ENCODE measurements at places on chromosomes 1 and 21. TPM values are rescaled to one million over a fixed set of nuclear protein-coding genes. Genes with fewer than 3 reads are reported as not detected.

Gene C1orf226
- total RNA-seq = not detected

Gene ASCL5
- not detected for total RNA-seq

DNA sequence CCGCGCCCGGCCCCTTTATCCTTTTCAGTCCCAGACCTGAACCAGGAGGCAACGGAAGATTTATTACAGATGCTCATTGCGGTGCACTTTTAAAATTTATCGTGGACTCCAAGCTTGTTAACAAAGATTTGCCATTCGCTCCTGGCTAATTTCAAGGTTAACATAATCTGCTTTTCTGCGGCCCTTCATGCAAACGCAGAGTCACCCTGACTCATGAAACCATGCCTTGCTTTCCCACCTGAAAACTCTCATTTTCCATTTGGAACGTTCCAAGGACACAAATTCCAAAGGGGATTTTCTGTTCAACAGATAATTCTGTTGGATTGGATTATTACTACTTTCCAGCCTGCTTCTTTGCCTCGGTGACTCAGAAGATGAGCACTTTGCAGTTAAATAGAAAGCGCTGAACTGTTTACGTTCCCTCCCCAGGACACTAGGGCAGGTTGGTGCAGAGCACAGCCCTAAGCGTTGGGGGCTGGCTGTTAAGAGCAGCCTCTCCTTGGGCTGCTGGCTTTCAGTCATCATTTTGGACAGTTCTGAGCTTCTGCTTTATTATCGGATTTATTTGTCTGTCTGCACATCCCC, 51.1 kb downstream of the CD247 start:
- peak overlapping the region; percentile 17 for H3K4me3 ChIP-seq
- H3K27ac ChIP-seq = peak overlapping the region; percentile 98
- DNase-seq = no peak
- peaks cover 5% of the 10 kb centered on the region for H3K36me3 ChIP-seq
- H3K4me1 ChIP-seq = peaks cover 58% of the 10 kb centered on the region

DNA sequence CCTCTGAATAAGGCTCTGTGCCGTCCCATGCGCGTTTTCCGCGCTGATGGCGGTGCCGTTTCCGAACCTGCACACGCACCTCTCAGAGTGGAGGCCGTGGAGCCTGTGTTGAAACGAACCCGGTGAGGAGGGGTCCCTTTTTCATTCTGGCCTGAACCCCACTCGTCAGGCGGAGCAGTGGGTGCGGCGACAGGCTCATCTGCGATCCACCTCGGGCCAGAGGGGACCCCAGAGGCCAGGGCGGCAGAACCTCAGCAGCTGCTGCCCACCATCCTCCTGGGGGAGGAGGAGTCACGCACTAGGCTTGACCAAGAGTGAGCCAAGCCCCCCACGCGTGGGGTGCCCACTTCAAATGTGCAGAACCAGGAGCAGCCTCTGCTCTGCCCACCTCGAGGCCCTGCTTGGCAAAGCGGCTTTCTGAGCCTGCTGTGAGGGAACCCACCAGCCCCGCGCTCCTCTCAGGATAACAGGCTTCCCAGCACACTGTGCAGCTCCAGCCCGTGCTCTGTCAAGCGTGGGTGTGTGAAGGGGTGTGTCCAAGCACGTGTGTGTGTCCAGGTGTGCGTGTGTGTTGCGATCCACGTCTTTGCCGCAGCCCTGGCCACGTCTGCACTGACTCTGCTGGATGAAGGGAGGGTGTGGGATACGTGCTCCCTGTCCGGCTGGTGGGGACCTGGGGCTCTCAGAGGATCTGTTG, 6.8 kb downstream of the PRDM16 start:
- H3K4me1 ChIP-seq = no peaks in the 10 kb centered on the region
- H3K4me3 ChIP-seq = no peak overlapping the region
- H3K27ac ChIP-seq = no peak overlapping the region
- no peaks in the 10 kb centered on the region for H3K27me3 ChIP-seq

DNA sequence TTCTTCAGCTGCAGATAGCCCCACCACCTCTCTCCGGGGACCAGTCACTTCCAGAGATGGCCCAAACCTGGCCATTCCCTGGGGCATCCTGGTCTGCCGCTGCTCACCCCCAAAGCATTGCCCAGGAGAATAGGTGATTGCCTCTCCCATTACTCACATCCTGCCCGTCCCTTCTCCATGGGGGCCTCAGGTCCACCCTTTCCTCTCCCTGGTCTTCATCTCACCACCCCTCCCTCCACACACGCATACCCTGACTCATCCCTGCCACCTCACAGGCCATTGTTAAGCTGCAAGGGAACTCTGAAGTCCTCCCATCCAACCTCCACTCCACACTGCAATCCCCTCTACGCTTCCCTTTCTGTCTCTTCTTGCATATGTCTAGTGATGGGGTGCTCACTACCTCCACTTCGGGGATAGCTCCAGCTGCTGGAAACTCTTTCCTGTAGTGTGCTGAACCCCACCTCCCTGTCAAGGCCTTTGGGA, at the start of gene PLEKHG5:
TSS of gene PLEKHG5 (minus strand) at position 188 of the 483 bp plus-strand sequence. CDS start 14,096 bp downstream, outside the sequence.
- H3K27me3 ChIP-seq = peaks cover 10% of the 10 kb centered on the region
- no peak for DNase-seq
- H3K4me1 ChIP-seq = peaks cover 8% of the 10 kb centered on the region
- H3K4me3 ChIP-seq = peak within 1 kb of the TSS; percentile 72
- no peaks in the 10 kb centered on the region for H3K36me3 ChIP-seq

GRCh38 chr1:67626861-67627235, 58.2 kb upstream of the GADD45A start:
- H3K4me1 ChIP-seq = no peaks in the 10 kb centered on the region
- H3K27ac ChIP-seq = no peak overlapping the region
- no peak for DNase-seq
- peaks cover 6% of the 10 kb centered on the region for H3K27me3 ChIP-seq

DNA sequence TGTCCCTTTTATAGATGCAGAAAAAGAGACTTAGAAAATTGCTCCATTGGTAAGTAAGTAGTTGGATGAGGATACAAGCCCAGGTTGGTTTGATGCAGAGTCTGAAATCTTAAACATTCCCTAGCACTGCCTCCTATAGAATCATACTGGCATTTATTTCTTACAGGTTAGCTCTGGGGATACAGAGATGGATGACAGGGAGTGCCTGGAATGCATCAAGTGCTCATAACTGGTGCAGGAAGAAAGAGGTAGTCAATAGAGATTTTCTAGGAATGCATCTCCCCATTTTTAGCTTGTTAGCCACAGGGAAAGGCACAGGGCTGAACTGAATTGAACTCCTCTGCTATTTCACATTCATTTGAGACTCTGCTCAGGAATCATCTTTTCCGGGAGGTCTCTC, 269.0 kb upstream of the USP24 start:
- no peak overlapping the region for H3K4me3 ChIP-seq
- no peaks in the 10 kb centered on the region for H3K36me3 ChIP-seq
- DNase-seq = no peak
- no peaks in the 10 kb centered on the region for H3K4me1 ChIP-seq
- peaks cover 5% of the 10 kb centered on the region for H3K27me3 ChIP-seq
- H3K27ac ChIP-seq = no peak overlapping the region

GRCh38 chr21:17931080-17931479, 111.9 kb upstream of the C21orf91 start:
- peaks cover 2% of the 10 kb centered on the region for H3K27me3 ChIP-seq
- no peak overlapping the region for H3K4me3 ChIP-seq
- DNase-seq = no peak
- no peaks in the 10 kb centered on the region for H3K4me1 ChIP-seq
- no peak overlapping the region for H3K27ac ChIP-seq

DNA sequence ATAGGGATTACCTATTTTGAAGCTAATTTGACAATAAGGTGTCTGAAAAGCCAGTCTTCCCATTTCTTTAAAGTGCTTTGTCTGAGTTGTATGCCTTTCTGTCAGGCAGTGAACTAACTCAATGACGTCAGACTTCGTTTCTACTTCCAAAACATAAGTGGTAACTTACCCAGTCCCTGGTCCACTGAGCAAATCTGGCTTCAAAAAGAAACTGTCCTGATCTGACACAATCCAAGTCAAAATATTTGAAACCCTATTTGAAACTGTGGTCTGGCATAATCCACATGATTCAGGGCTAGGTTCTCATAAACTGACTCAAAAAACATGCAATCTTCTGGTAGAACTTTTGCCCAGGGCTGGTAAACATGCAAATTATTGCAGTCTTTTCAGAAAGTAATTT, 34.0 kb downstream of the DIRAS3 start:
- no peak for DNase-seq
- H3K4me1 ChIP-seq = no peaks in the 10 kb centered on the region
- H3K27me3 ChIP-seq = peaks cover 5% of the 10 kb centered on the region

- peaks cover 9% of the 10 kb centered on the region for H3K4me1 ChIP-seq
- no peaks in the 10 kb centered on the region for H3K27me3 ChIP-seq
- H3K27ac ChIP-seq = no peak overlapping the region
- no peak for DNase-seq
- H3K4me3 ChIP-seq = no peak overlapping the region
Observed at GRCh38 chr1:28548318-28548717, 4.6 kb upstream of the TRNAU1AP start.

DNA sequence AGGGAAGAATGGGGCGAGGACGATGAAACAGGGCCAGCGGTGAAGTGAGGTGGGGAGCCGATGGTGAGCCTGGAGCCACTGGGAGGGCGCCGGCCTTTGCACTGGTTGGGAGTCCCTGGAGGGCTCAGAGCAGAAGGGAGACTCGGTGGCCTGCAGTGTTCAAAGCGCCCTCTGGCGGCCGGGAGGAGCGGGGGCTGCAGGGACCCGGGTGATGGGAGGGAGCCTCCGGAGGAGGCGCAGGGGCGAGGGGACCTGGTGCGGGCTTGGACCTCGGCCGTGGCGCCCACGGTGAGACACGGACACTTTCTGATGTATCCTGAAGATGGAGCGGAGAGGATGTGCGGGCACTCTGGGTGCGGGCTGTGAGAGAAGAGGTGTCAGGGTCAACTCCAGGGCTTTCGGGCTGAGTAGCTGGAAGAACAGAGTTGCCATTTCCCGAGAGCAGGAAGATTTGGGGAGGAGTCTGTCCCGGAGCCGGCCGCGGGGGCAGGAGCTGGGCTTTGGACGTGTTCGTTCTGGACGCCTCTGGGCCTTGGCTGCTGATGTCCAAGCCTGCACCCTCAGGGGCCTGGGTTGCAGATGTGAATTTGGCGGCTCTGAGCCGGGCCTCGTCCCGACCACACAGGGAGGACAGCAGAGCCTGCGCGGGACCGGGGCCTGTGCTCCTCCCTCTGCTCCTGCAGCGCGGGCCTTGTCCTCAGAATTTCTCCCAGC, 29.7 kb downstream of the HEYL start:
- H3K4me3 ChIP-seq = no peak overlapping the region
- H3K27me3 ChIP-seq = no peaks in the 10 kb centered on the region
- peaks cover 7% of the 10 kb centered on the region for H3K4me1 ChIP-seq
- H3K36me3 ChIP-seq = no peaks in the 10 kb centered on the region

DNA sequence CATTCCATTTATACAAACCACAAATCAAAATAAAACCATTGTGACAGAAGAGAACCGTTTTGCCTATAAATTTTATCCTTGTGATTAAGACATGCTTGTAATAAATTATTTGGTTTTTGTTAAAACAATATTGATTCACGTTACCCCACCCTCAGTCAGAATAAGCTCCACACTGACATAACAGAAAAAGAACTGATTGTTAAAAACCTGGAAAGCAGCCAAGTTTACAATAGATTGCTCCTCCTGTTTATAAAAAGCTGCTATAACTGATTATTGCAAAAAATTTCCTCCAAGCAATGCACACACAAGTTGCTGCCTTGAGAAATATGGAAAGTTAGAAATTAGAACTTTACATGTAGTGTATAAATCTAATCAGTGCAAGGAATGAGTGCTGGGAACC, 263.5 kb downstream of the SETD4 start:
- H3K4me1 ChIP-seq = no peaks in the 10 kb centered on the region
- DNase-seq = no peak
- peaks cover 24% of the 10 kb centered on the region for H3K27me3 ChIP-seq
- H3K4me3 ChIP-seq = no peak overlapping the region
- H3K27ac ChIP-seq = no peak overlapping the region

GRCh38 chr1:234720709-234721441, 110.9 kb upstream of the IRF2BP2 start:
- H3K36me3 ChIP-seq = no peaks in the 10 kb centered on the region
- H3K27ac ChIP-seq = peak overlapping the region; percentile 97
- peaks cover 46% of the 10 kb centered on the region for H3K4me1 ChIP-seq
- no peaks in the 10 kb centered on the region for H3K27me3 ChIP-seq
- DNase-seq = no peak

DNA sequence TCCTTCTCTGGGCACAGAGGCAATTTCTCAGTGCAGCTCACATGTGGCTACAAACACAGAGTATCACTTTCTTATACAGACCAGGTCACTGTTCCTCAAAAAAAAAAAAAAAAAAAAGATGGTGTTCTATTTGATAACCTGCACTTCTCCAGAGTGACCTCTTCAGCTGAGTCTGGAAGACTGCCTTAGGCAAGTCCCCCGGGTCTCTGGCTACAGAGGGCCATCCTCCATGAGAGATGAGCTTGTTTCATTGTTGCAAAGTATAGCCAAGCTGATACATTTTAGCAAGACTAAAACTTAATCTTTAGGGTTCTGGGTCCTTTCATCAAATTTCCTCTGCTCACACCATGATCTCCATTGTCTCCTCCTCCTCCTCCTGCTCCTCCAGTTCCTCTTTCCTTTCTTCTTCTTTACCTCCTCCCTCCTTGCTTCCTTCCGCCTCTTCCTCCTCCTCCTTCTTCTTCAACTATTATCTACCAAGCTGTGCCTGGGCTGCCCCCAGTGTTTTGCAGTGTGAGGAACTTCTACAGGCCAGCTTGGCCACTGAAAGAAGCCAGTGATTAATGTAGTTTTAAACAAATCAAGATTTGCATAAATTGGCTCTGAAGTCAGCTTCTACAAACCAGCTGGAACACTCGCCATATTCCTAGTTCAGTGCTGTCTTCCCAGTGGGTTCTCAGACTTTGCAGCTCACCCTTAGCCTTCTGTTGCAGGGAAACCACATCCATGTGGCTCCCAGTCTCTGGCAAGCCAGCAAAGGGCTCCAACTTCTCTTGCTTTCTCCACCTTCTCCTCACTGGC, 139.4 kb downstream of the RUNX1 start:
- peak overlapping the region; percentile 91 for H3K27ac ChIP-seq
- H3K4me3 ChIP-seq = peak overlapping the region; percentile 6
- no peaks in the 10 kb centered on the region for H3K36me3 ChIP-seq
- peaks cover 66% of the 10 kb centered on the region for H3K4me1 ChIP-seq
- no peaks in the 10 kb centered on the region for H3K27me3 ChIP-seq
- DNase-seq = no peak

DNA sequence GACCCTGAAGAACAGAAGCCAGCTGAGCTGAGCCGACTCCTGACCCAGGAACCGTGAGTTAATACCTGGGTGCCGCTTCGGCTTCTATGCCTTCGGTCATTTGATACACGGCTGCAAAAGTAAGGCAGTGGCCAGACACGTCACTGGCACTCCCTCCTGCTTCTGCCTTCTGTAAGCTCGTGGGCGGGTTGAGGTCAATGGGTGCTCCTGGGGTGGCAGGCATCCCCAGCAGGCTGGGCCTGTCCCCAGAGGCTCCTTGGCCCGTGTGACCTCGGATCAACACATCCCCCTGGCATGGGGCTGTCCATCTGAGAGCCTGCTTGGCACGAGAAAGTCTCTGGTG, 35.7 kb upstream of the COL6A1 start:
- H3K4me3 ChIP-seq = no peak overlapping the region
- DNase-seq = no peak
- no peaks in the 10 kb centered on the region for H3K36me3 ChIP-seq
- H3K27me3 ChIP-seq = no peaks in the 10 kb centered on the region

- H3K4me3 ChIP-seq = no peak overlapping the region
- H3K36me3 ChIP-seq = peaks cover 10% of the 10 kb centered on the region
- H3K27me3 ChIP-seq = no peaks in the 10 kb centered on the region
- no peak overlapping the region for H3K27ac ChIP-seq
- DNase-seq = no peak
- peaks cover 12% of the 10 kb centered on the region for H3K4me1 ChIP-seq
Observed at GRCh38 chr1:153768316-153769181, 6.7 kb upstream of the SLC27A3 start.
